Tibial artery (tissue), 4 donors: ENCODE measurements at places on chromosomes 2 and 18.

DNA sequence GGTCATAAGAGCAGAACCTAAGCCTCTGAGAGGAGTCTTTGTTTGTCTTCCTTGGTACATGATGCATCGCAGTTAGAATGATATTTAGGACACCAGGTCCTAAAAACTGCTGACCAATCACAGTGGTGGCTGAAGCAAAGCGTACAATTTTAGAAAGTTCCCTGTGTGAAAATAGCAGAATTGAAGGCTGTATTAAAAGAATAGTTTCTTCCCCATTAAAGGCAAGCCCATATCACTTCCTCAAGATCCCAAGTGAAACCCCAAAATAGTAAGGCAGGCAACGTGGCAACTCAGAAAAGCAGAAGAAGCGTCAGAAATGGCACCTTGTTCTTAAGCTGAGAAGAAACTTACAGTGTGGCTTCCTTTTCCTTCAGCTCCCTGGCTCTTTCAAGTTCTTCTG lies 154.8 kb upstream of the PGAP1 start:
- DNase-seq, result no peak

GRCh38 chr2:204545861-204546735 lies 823 bp downstream of the PARD3B start:
- DNase-seq, result no peak

DNA sequence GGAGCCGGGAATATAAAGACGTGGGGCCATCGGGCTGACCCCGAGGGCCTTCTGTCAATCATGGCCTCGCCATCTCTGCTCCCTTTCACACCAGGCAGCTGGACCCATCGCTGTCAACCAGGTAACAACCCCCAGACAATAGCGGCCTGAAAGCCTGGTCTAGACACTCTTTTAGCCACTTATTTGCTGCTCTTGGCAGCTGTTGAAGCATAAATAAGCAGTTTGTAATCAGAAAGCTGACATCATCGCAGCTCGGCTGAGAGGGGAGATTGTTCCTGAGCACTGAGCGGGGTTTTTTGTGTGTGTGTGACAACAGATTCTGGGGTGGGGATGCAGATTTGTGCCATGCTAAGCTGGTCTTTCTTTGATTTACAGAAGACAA lies 423.6 kb upstream of the POU3F3 start:
- no peak for DNase-seq

DNA sequence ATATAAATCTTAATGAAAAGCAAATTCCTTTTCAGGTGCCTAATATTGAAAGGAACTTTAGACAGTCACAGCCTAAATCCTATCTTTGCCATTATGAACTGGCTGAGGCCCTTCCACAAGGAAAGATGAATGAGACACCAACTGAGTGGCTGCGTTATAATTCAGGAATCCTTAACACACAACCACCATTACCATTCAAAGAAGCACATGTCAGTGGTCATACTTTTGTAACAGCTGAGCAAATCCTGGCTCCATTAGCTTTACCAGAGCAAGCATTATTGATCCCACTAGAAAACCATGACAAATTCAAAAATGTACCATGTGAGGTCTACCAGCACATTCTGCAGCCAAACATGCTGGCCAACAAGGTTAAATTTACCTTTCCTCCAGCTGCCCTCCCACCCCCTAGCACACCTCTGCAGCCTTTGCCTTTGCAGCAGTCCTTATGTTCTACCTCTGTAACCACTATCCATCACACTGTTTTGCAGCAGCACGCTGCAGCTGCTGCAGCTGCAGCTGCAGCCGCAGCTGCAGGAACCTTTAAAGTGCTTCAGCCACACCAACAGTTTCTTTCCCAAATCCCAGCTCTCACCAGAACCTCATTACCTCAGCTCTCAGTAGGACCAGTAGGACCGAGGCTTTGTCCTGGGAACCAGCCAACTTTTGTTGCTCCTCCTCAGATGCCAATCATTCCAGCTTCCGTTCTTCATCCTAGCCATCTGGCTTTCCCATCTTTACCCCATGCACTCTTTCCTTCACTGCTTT lies 340.1 kb downstream of the ZNF804A start:
- DNase-seq, result no peak

- no peak for DNase-seq
These were observed 2.8 kb upstream of the BOK start for GRCh38 chr2:241555711-241556110.

GRCh38 chr2:202099515-202099914 lies 26.5 kb downstream of the KIAA2012 start:
- no peak for DNase-seq

- DNase-seq, result no peak
These were observed 270.1 kb downstream of the EIPR1 start for GRCh38 chr2:3107567-3107966.

- DNase-seq, result no peak
These were observed 20.2 kb upstream of the ADNP2 start for GRCh38 chr18:80088823-80089222.

- DNase-seq, result no peak
These were observed 36.6 kb downstream of the CYP1B1 start for GRCh38 chr2:38039121-38039910.

- DNase-seq, result no peak
These were observed 437.0 kb downstream of the PARD3B start for GRCh38 chr2:204982303-204982702.

- peak; percentile 19 for DNase-seq
These were observed 82.9 kb downstream of the DYSF start for GRCh38 chr2:71536226-71536671.

DNA sequence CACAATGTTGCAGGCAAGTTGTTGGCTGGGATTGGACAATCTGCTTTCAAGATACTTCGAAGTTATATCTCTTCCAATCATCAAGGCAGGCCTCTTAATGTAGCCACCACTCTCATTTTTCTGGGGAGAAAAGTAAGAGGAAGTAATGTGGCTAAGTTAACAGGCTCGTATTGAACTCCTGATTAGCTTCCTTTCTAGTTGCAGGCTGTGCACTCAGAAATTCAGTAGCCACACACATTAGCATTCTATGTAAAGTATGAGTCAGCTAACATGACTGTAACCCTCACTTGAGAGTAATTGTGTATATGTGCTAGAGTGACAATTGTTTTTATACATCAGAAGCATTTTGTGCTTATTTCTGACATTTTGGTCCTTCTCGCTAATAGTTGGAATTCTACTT lies 3.3 kb downstream of the TWSG1 start:
- no peak for DNase-seq

- DNase-seq, result no peak
These were observed 209.5 kb downstream of the DYSF start for GRCh38 chr2:71662665-71663394.

DNA sequence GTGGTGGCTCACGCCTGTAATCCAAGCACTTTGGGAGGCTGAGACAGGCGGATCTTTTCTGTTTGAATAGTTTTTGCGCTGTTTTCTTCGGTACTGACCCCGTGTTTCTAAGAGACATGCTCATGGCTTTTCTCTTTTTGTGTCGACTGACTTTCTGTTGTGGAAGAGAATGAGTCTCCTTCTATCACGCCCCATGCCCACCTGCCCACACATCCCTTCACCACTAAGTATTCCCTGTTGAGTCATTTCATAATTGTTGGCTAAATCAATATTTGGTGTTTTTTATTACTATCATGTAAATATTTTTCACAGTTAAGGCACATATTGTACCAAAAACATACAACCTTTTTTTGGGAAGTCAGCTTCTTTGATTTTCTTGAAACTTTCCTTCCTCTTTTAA lies 198.8 kb upstream of the TWIST2 start:
- no peak for DNase-seq

GRCh38 chr2:124524155-124524915 lies 499.2 kb downstream of the CNTNAP5 start:
- DNase-seq, result no peak

DNA sequence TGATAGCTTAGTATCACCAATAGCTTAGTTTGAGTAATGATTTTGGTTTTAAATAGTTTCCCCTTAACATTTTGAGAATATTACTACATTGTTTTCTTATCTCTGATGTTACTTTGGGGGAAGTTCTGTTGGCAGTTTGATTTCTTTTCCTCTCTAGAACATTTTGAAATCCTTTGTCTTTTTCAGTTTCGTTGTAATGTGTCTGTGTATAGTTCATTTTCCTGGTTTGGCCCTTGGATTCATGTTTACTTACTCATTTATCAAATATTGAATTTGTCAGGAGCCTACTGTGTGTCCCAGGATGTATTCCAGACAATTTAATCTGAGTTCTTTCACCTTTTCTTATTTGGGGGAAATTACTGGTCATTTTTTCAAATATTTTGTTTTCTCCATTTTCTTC lies 16.7 kb downstream of the ANKRD12 start:
- no peak for DNase-seq

GRCh38 chr2:26462511-26463243 lies 15.2 kb downstream of the OTOF start:
- peak; percentile 33 for DNase-seq

- no peak for DNase-seq
These were observed 9.6 kb downstream of the GDF7 start for GRCh38 chr2:20676353-20677215.

GRCh38 chr2:53036196-53036595 lies 731.4 kb upstream of the CHAC2 start:
- DNase-seq, result no peak

DNA sequence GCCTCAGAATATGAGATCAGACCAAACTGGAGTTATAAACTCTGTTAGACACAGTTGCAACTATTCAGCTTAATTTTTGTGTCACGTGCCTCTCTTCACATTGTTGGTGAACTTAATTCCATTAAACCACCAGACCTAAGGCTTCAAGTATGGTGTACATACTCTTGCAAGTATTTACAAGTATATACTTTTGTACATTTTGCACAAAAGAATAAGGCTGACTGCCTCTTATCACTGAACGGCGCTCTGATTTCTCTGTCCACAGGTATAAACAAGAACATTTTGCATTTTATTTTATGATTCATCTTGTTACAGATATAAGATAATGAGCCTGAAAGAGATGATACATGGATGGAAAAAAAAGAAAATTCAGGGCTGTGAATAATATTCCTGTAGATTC lies 269.7 kb upstream of the ACVR2A start:
- DNase-seq, result no peak

DNA sequence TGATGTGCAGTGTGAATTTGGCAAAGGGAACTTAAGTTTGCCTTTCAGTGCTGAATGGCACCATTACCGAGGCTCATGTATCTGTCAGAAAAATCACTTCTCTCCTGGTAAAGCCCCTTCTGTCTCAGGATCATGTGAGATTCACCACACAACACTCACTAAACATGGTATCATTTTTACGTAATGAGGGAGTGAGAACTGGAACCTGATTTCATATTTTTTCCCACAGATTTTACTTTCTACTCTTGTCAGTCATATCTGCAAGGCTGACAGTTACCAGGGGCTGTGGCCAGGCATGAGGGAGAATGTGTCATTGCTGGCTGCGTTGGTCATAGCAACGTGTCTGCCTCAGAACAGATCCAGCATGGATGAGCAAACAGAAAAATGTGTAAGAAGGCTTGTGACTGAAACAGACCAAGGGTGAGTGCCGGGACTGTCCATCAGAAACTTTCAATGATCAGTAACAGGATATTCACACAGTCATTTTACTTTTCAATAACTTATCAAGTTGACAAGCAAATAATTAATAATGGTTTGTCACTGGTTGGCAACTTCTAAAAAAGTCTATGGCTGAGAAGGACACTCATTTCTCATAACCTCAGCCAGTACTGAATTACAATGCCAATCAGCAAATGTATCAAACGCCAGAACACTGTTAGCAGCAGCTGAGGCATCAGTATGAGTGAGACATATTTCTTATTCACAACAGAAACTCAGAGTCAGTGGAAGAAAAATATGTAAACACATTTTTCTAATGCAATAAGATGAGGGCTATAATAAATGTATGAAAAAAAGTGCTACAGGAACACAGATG lies 100.5 kb downstream of the CDC42EP3 start:
- peak; percentile 69 for DNase-seq

GRCh38 chr2:24009680-24010476 lies at the start of gene MFSD2B:
Gene MFSD2B (plus strand): TSS chr2:24010085. CDS start chr2:24010097, 12 bp downstream.
- DNase-seq, result no peak

DNA sequence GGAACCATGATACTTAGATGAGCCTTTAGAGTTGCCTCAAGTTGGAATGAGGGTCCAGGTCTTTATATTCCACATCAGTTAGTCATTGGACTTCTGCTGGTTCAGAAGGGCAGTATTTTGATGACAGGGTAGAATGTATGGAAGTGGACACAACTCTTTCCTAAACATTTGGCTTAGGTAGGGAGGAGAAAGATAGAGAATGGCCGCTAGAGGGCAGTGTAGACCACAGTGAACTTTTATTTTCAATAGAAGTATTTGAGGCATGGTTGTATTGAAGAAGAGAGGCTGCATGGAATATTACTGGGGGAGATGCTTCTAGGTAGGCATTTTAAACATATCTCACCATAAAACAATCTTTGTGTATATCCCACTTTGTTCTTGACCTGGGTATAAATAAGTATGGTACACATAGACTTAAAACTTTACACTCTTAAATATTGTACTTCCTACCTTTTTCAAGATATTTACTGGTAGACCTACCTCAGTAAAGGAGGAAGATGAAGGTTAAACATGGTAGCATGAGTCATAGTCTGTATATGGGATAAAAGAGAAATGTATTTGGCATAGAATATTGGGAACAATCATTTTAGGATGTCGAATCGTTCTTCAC lies 497.6 kb upstream of the FAM98A start:
- DNase-seq, result peak; percentile 22

DNA sequence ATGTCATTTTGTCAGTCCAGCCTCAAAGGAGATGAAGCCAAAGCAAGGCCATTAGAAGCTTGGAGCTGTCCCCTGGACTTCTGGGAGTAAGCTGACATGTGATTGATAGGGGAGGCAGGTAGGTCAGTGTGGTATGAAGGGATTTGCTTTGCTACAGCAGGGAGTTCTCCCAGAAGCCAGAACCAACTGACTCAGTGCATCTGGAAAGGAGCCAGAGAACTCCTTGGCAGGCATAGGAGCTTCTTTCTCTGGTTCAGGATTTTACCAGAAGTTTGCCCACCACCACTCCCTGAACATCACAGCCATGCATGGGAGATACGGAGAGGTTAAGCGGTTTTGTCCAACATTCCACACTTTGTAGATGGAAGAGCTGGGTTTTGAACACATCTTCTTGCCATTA lies 24.5 kb upstream of the KCNE4 start:
- DNase-seq, result no peak

GRCh38 chr2:142140434-142140845 lies 9.6 kb upstream of the LRP1B start:
- no peak for DNase-seq

GRCh38 chr2:204669382-204669781 lies 124.1 kb downstream of the PARD3B start:
- no peak for DNase-seq

- DNase-seq, result no peak
These were observed 70.0 kb downstream of the EXOC6B start for GRCh38 chr2:72755647-72756423.

GRCh38 chr2:118842661-118843482 lies 4.6 kb downstream of the EN1 start:
- DNase-seq, result no peak

GRCh38 chr2:208274748-208275147 lies 8.7 kb downstream of the PIKFYVE start:
- no peak for DNase-seq
